ENCODE measurements at places on chromosomes 2 and 18. TPM values are rescaled to one million over a fixed set of nuclear protein-coding genes. Genes with fewer than 3 reads are reported as not detected.

Gene RPS27A
- polyA plus RNA-seq: 1,779 TPM

Gene PKDCC
- 363 TPM for polyA plus RNA-seq

Gene ZNF804A
- 2.1 TPM for polyA plus RNA-seq

Gene TYMS
- polyA plus RNA-seq: 180 TPM

Gene TRPM8
- 0.33 TPM for polyA plus RNA-seq

Gene LGALSL
- polyA plus RNA-seq: 41.8 TPM

Gene MEP1B
- 0.18 TPM for polyA plus RNA-seq

Gene POTEI
- 0.08 TPM for polyA plus RNA-seq

Gene FLACC1
- polyA plus RNA-seq: 3.1 TPM

Gene INPP5D
- 6.6 TPM for polyA plus RNA-seq

Gene CD8B2
- 0.23 TPM for polyA plus RNA-seq

Gene ACVR2A
- 33.0 TPM for polyA plus RNA-seq

Gene PHOSPHO2
- polyA plus RNA-seq: 21.7 TPM

Gene CTLA4
- not detected for polyA plus RNA-seq

Gene TMEM178A
- 102 TPM for polyA plus RNA-seq

Gene BBS5
- polyA plus RNA-seq: 17.0 TPM

Gene KIAA2012
- 0.12 TPM for polyA plus RNA-seq

Gene SLC30A3
- 6.2 TPM for polyA plus RNA-seq

Gene IL18R1
- 3.2 TPM for polyA plus RNA-seq
